Fibroblast of skin of right quadriceps (primary cell): ENCODE measurements at places on chromosomes 3 and 15.
A peak's percentile ranks its signal among the peaks of the same experiment; 100 is the strongest.

- no peak for DNase-seq
Measured at GRCh38 chr3:58296269-58296668, 9.8 kb upstream of the RPP14 start.

DNA sequence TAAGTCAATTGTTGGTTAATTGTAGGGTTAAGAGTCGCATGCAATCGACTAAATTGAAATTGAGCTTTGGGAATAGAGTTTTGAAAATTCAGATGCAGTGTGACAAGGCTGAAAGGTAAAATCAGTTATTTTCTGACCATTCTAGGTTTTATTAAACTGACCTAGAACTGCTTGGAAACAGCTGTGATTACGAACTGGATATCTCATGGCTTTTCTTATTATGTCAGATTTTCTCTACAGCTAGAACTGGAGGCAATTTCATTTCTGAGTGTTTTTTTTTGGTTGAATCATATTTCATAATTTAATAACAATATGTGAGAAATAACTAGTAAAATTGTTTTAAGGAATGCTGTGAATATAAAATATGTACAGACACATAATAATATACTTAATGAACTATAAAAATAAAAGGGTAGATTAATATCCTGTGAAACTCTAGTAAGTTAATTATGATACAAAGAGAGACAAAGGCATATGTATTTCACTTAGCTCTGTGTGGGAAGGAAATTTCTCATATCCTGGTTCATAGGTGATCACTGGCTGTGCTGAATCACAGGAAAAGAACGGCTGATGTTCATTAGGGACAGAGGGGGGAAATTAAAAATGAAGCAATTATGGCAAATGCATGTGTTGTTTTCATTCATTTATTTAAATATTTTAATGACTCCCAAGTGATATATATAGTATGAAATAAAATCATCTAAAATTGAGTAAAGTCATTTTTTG lies 403.2 kb downstream of the ZIC1 start:
- peak; percentile 5 for DNase-seq

DNA sequence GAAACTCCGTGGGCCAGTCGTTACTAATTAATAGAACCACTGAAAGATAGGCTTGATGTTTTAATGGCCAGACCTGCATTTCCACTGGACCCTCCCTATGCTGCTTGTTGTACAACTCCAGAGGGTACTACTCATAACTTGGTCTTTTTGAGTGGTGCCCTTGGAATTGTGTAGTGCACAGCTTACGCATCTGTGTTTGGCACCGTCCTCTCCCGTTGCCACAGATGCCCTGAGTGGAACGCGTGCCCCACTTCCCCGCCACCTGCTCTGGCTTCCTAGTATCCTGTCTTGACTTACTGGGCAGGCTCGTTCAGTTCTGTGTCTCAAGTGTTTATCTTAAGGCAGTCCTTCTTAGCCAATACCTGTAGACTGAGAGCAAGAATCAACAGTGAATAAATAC lies 78.7 kb downstream of the USP13 start:
- no peak for DNase-seq

- DNase-seq = peak; percentile 45
Measured at GRCh38 chr15:32864051-32864450, 146.2 kb downstream of the GREM1 start.

DNA sequence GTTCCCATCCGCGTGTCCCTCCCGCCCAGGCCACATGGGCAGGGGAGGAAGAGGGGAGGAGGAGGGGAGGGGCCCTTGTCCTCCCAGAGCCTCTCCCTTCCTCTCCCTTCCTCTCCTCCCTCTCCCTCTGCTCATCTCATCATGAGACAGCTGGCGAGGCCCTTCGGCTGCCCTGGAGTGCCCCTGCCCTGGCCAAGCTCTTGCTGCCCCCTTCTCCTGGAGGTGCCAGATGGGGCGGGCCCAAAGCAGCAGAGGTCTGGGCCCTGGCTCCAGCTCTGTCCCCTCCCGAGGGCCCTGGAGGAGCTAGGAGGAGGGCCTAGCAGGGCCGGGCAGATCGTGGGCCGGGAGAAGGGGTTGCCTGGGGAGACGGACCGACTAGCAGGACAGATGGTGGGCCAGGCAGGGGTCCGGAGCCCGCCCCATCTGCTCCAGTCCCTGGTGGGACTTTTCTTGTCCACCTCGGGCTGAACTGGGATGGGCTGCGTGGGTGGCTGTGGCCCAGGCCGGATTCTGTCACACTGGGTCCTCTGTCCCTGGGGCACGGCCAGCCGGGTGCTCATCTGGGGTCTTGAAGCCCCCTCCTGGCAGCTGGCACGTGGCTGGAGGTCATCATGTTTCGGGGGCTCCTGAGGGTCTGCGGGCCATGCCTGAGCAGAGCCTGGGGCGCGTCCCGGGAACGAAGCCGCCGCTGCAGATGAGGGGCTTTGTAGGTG lies 183.4 kb downstream of the GOLGA6L6 start:
- DNase-seq = no peak

DNA sequence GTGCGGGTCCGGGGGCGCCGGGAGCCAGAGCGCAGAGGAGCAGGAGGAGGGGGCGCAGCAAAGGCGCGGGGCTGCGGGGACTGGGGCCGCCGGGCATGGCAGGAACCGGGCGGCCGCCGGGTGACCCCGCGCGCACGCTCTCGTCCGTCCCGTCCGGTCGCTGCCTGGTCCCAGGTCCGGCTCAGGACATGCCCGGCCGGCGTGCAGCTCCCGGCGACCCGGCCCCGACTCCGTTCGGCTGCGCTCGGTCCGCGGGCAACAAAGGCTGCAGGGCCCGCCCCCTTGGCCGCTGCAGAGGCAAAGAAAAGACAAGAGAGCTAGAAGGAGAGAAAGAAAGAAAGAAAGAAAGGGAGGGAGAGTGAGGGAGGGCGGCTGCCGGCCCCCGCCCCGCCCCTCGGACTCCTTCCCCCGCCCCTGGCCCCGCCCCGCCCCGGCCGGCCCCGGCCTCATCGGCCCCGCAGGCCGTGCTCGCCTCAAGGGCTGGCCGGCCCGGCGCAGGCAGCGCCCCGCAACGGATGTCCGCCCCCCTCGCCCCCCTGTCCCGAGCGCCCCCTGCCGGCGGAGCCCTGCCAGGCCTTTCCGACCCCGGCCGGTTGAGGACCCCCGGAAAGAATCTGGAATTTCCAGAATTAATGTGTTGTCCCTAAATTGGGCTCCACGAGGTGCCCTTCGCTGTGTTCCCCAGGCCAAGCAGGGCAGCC lies at the start of gene ADAMTS7:
Gene ADAMTS7, minus strand, starts transcription at position 341 of the 701 bp plus-strand sequence. Its CDS starts 244 bp downstream, at position 97.
- peak; percentile 81 for DNase-seq

GRCh38 chr3:159380891-159381290 lies 579.0 kb downstream of the MFSD1 start:
- DNase-seq = no peak

DNA sequence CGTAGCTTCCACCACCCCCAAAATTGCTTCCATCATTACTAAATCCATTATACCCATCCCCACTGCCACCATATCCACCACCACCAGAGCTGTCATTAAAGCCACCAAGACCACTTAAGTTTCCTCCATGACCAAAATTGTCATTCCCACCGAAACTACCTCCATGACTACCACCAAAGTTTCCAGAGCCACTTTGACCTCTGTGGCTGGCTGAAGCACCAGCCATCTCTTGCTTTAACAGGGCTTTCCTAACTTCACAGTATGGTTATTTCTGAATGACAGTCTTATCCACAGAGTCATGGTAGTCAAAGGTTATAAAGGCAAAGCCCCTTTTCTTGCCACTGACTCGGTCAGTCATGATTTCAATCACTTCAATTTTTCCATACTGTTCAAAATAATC lies 24.3 kb upstream of the DENND4A start:
- DNase-seq = no peak

GRCh38 chr3:4475804-4476203 lies 8.7 kb upstream of the SUMF1 start:
- no peak for DNase-seq

- DNase-seq = no peak
Measured at GRCh38 chr3:134590766-134591165, 60.1 kb downstream of the KY start.

- DNase-seq = no peak
Measured at GRCh38 chr3:174436367-174436766, 422.8 kb upstream of the NAALADL2 start.

DNA sequence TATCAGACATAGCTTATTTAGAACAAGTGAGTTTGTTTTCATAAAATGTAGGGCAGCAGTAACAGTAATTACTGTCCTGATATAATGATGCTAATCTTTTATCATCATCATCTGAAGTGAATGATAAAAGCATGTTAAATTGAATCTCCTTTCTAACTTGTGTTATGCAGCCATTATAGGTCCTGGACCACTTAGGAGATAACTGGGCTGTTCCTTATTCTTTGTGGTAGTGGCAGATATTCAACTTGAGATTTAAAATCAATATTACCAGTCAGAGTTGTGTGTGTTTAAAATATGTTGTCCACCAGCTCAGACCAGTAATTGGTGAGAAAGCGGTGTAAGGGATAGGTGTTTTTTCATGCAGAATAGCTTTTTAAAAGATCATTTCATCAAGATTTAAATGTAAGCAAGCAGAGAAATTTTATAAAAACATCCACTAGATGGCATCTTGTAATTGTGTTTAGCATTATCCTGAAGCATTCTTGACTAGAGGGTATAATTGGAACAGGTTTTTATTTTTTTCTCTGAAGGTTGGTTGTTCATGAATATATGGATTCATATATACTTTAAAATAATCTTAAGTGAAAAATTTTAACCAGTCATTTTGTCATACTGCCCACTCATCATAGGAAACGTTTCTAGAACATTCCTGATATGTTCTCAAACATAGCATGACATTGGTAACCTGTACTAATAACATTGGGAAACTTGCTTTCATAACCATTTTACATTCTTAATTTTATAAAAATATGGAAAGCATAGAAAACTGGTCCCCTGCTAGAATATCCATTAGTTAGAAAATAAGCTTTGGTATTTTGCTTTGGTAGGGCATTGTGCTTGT lies 153.9 kb downstream of the BBX start:
- no peak for DNase-seq

DNA sequence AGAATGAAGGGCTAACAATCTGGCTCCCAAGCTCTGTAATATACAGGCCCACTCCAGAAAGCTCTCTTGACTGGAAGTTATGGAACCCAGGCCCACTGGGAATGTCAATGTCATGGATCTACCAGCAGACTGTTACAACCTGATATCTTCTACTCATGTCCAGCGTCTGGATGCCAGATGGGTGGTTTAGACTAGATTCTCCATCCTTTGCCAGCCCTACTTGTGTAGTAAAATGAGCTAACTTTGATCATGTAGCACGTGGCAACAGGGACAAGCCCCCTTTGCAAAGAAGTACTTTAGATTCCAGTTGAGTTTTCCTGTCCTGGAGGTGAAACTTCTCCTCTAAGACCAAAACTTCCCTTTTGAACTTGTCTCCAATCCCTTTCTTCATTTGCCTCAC lies 55.1 kb downstream of the HEG1 start:
- DNase-seq = no peak

- peak; percentile 63 for DNase-seq
Measured at GRCh38 chr3:24476871-24477656, 17.6 kb downstream of the THRB start.
